ENCODE measurements at places on chromosomes 4 and X.

DNA sequence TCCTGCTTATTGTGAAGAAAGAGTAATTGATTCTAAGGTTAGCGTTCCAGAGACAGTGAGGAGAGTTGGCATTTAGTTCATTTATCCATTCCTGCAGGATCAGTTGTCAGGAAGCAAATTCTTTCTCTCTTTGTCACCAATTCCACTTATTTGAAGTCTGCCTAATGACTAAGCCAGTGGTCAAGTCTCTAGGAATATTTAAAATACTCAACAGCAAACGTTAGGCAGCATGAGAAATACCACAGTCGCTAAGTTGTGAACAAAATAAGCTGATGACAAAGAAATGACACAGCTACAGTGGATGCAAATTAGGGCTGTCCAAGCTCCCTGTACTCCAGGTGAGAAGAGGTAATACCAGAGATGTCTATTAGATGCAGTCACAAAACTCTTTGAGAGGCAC is 6.6 kb upstream of the MAGEB17 start:
- no peak for DNase-seq

- DNase-seq: no peak
Measured at GRCh38 chrX:116499780-116500179, 37.0 kb upstream of the CT83 start.

DNA sequence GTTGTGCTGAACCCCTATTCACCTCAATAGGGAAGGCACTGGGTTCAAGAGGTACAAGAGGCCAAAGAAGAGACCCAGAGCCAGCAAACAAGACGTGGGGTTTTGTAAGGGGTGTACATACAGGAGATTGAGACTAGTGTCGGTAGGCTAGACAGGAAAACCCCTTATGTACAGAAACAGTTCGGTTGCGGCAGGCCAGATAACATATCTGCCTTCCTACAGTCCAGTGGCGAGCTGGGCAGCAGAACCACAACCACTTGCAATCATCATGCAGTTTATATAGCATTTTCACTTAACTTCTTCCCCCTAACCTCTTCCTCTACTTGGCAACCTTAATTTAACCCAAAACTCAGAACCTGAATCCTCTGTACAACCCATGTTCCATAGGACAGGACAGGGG is 422.2 kb downstream of the PDHA2 start:
- no peak for DNase-seq

DNA sequence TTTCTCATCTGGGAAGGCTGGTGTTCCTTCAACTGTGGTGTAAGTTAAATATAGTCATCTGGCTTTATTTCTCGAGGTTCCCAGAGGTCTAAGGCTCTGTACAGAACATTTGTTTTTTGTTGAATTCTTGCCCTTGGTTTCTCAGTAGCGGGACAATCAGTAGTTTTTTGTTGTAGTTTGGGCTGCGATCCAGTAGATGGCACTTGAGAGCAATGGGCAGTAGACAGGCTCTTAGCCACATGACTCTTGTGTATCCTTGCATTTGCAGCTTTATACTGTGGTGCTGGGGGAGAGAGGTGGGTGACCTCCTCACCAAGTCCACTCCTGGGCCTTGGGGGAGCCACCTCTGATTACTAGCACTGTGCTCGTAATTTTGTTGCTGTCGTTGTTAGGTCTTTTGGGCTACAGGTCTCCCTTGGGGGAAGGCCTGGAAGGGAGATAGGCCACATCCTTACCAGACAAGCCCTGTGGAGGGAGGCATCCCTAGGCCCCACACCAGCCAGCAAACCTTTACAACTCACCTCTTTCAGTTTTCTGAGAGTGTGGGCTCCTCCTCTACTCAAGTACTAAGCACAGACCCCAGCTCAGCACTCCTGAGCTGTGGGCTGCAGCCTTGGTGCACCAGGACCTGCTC is 8.1 kb downstream of the ETDB start:
- DNase-seq: peak; percentile 17

DNA sequence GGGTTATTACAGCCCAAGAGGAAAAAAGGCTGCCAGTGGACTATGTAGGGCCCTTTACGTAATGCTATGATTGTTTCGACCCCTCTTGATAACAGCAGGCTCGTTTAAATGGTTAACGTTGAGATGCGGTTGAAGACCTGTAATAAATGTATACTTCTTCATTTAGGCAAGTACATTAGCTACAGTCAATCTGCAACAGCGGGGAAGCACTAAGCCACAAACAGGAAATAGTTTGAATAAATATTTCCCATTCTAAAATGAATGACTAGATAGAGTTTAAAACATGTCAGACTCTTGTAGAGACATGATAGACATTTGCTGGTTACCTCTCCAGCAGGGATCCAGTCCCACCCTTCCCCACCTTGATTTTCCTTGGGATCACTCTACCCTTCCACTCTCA is 38.1 kb upstream of the STIM2 start:
- peak; percentile 29 for DNase-seq

GRCh38 chr4:16070203-16070602 is 13.6 kb downstream of the PROM1 start:
- no peak for DNase-seq

- DNase-seq: no peak
Measured at GRCh38 chr4:53174823-53175222, 191.0 kb downstream of the SCFD2 start.

- DNase-seq: peak; percentile 4
Measured at GRCh38 chr4:187606581-187606980, 389.0 kb upstream of the ZFP42 start.

DNA sequence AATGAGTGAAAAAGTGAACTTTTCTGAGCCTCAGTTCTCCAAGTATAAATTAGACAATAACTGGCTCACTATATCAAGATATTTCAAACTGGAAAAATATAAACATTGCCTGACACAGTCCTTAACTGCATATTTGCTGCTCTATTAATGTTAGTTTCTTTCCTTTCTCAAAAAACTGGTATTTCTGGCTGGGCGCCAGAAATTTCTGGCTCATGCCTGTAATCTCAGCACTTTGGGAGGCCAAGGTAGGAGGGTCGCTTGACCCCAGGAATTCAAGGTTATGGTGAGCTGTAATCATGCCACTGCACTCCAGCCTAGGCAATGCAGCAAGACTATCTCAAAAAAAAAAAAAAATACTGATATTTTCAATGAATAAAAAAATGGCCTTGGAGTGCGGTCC is 227.0 kb downstream of the MAGEB17 start:
- no peak for DNase-seq

- no peak for DNase-seq
Measured at GRCh38 chr4:7843831-7844593, 95.6 kb downstream of the AFAP1 start.

- no peak for DNase-seq
Measured at GRCh38 chrX:3191796-3192195, 150.5 kb downstream of the ARSF start.

GRCh38 chr4:182124359-182124758 is 118.8 kb upstream of the TENM3 start:
- no peak for DNase-seq

DNA sequence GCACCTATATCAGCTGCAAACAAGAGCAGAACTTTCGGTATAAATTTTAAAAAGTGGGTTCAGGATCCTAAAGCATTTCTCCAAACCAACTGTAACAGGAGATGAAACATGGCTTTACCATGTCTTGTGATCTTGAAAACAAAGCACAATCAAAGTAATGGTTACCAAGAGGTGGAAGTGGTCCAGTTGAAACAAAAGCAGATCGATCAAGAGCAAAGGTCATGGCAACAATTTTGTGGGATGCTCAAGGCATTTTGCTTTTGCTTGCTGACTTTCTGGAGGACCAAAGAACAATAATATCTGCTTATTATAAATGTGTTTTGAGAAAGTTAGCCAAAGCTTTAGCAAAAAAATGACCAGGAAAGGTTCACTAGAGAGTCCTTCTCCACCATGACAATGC is 116.9 kb upstream of the RAP2C start:
- no peak for DNase-seq

- DNase-seq: no peak
Measured at GRCh38 chr4:78069859-78070258, 12.7 kb downstream of the FRAS1 start.

DNA sequence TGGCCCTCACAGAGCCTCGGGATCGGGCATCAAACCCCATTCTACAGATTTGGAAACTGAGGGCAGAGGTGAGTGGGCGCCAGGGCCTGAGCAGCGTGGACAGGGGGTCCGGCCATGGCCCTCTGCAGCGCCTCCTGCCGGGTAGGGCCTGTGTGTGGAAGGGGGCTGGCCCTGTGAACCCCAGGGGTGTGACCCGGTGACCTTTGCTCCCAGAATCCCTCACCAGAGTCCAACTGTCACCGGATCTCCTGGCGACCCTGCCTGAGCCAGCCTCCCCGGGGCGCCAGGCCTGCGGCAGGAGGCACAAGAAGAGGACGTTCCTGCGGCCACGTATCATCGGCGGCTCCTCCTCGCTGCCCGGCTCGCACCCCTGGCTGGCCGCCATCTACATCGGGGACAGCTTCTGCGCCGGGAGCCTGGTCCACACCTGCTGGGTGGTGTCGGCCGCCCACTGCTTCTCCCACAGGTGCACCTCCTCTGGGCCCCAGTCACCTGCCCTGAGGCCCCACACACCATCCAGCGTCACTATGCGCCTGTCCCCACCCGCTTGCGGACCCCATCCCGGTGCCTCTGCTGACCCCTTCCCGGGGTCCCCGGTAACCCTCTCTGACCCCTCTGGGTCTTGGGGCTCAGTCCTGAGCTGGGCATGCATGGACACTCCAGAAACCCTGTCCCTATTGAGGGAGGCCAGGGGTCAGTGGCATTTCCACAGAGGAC is 4.2 kb downstream of the HGFAC start:
- no peak for DNase-seq

DNA sequence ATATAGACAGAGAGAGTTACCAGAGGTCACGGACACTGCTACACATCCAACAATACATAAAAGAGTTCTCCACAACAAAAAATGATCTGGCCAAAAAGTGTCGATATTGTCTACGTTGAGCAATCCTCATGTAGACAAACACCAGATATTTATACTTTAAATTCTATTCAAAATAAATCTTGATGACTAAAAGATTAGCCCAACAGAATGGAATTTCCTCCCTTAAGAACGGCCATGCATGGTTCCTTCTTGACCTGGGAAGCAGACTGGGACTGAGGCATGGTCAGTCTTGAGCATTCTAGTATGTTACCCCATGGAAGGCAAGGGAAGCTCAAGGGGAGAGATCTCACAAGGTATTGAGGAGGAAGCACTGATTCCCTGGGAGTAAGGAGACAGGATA is 43.5 kb downstream of the LHFPL1 start:
- DNase-seq: no peak

- DNase-seq: no peak
Measured at GRCh38 chr4:181659202-181659601, 584.0 kb upstream of the TENM3 start.

GRCh38 chr4:104979083-104979760 is 167.5 kb upstream of the TET2 start:
- no peak for DNase-seq

DNA sequence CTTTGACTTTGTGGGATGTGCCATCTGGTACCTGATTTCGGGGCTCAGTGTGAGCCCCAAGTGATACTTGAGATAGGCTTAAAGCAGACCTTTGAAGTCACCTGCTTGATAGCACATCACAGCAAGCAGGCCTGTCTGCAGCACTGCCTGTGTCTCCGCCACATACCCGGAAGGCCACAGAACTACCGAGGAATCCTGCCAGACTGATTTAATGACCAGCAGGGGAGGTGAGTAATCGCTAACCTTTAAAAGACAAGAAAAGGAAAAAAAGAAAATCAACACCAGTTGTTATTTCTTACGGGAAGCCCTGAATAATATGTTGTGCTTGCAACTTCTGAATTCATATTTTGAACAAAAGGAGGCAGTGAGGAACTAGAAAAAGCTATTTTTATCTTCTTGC is 6.8 kb downstream of the PTCHD1 start:
- no peak for DNase-seq
